ENCODE measurements at places on chromosomes 12 and 14.

DNA sequence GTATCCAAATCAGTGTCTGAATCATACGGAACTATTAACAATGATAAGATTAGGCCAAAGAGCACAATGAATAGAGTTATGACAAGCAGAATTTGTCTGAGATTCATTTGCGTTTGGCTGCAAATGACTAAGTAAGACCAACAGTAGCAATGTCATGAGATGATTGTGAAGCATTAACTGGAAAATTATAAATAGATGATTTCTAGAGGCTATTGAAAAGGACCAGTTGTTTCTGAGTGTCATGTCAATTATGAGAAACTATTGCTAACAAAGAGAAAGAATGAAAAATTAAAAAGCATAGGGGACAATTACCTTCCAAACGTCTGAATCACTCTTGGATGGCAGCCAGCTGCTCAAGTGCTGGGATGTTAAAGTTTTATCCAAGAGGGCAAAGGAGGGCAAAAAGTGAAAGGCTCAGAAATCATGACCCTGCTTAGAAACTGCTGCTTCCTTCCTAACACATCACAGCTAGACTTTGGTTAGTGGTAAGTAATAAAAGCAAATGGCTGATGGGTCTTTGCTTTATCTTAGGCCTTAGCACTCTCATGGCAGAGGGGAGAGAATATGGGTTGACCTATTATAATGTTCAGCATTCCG is 89.0 kb downstream of the AKAP6 start:
- DNase-seq: no peak

- no peak for DNase-seq
Measured at GRCh38 chr14:55929136-55929535, 189.1 kb upstream of the PELI2 start.

DNA sequence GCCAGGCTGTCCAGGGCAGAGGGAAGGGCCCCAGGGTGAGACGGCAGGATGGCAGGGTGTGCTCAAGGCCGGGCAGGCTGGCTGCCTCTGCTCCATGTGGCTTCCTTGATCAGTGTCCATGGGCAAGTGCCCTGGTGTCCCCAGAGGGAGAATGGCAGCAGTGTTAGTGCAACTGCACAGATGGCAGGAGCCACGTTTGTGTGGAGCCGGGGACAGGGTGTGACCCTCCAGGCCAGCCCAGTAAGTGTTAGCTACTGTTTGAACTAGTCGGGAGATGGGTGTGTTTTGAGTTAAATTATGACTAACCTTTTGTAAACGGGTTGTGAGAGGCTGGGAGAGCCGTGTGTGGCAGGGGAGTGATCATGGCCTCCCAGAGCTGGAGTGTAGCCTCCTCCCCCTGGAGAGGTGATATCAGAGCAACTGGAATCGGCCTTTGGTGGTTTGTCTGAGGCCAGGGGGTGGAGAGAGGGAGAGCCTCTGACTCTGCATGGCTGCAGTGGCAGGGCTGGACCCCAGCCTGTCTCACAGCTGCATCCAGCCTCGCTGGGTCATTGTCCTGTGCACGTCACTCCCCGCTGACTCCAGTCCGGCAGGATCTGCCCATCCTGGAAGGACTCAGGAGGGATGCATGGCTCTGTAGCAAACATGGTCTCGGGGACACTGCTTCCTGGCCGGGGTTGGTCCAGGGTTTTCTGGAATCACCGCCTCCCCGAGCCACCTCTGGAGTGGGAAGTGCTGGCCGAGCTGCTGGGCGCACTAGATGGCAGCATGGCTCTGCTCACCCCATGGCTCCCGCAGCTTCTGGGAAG is 27.8 kb downstream of the AACS start:
- no peak for DNase-seq

DNA sequence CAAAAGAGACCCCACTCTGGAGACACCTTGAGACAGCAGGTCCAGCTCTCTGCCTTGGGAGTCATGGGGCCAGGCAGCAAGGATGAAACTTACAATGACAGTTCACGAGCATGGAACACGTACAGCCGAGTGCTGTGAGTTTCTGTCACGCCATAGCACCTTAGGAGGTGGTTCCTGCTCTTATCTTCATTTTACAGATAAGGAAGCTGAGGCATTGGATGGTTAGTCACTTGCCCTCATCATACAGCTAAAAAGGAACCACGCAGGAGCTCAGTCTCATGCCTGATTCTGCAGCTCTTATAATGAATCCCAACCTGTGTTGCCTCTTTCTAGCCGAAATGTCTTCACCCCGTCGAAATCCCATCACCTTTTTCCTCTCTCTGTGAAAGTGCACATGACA is 39.9 kb downstream of the C14orf132 start:
- no peak for DNase-seq

- no peak for DNase-seq
Measured at GRCh38 chr12:112809684-112810083, 18.1 kb downstream of the RPH3A start.

DNA sequence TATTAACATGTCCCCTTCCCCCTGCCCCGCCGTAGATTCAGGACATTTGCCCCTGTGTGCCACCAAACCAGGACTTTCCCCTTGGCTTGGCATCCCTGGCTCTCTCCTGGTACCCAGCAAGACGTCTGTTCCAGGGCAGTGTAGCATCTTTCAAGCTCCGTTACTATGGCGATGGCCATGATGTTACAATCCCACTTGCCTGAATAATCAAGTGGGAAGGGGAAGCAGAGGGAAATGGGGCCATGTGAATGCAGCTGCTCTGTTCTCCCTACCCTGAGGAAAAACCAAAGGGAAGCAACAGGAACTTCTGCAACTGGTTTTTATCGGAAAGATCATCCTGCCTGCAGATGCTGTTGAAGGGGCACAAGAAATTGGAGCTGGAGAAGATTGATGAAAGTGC is 28.9 kb downstream of the HRK start:
- no peak for DNase-seq

DNA sequence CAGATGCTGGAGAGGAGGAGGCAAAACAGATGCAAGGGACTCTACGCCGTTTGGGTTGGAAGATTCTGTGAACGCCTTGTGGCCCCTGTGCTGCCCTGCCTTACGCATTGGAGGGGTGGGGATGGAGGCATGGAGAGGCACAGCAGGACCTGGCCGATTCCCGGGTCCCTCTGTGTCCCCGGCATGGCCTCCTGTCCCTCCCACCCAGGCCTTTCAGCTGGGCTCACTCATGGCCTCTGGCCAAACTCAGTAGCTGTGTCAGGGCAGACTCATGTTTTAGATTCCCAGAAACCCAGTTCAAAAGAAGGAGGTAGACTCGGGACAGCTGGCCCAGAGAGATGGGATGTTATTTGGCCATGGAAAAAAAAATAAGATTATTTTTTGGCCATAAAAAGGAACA is 40.1 kb downstream of the TESC start:
- DNase-seq: no peak

GRCh38 chr14:69093631-69094421 is 59.1 kb downstream of the DCAF5 start:
- no peak for DNase-seq

GRCh38 chr12:74401966-74402365 is 135.7 kb upstream of the ATXN7L3B start:
- no peak for DNase-seq

GRCh38 chr12:106106892-106107291 is 31.9 kb downstream of the NUAK1 start:
- DNase-seq: no peak

GRCh38 chr12:27657296-27657695 is 39.0 kb upstream of the REP15 start:
- DNase-seq: no peak

DNA sequence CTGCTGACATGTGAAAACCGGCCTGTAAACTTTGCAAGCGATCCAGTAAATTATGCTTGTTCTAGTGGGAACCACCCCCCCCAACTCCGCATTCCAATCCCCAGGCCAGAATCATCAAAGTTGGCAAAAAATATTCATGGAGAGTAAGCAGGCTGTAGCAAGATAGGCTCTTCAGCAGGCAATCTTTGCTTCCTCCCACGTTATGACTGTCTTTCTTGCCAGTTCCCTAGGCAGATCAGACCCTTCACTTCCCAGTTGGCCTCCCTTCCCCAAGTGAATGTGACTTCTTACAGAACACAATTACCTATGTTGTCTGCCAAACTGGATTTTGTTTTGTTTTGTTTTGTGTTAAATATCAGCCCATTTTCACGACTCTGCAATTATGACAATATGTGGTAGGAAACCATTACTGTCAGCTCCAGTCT is 1.2 kb upstream of the PTGER2 start:
- no peak for DNase-seq

DNA sequence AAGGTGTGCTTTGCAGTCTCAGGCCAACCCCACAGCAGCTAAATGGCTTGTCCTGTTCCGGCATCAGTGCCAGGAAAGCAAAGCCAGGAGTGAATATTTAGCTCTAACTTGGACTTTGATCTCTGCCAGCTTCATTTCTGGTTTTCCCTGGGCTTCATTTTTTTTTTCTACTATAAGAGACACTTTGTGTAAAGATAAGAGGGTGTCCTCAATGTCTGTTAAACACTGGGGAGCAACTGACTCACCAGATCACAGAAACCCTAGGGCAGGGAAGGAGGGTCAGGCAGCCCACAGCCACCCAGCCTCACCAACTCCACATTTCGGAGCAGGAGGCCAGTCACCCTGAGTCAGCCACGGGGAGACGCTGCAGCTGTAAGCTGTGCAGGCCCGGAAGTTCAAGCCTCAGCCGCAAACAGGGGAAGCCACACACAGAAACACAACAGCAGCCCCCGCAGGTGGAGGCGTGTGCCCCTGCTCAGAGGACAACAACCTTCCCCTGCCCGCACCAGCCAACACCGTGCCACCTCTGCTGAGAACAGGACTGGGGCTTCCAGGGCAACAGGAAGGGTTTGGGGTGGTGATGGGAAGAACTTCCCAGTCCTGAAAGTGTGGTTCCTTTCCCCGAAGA is 6.3 kb downstream of the TNFRSF1A start:
- DNase-seq: peak; percentile 58
